ENCODE measurements at places on chromosomes 5 and 9. TPM values are rescaled to one million over a fixed set of nuclear protein-coding genes. Genes with fewer than 3 reads are reported as not detected.

Gene RPL12
- 798 TPM for total RNA-seq

Gene QRFP
- not detected for total RNA-seq

Gene PCDHGC5
- 6.2 TPM for total RNA-seq

Gene CDH12
- 38.4 TPM for total RNA-seq

GRCh38 chr5:150178262-150178661 is 11.6 kb upstream of the SLC6A7 start:
- DNase-seq = no peak

DNA sequence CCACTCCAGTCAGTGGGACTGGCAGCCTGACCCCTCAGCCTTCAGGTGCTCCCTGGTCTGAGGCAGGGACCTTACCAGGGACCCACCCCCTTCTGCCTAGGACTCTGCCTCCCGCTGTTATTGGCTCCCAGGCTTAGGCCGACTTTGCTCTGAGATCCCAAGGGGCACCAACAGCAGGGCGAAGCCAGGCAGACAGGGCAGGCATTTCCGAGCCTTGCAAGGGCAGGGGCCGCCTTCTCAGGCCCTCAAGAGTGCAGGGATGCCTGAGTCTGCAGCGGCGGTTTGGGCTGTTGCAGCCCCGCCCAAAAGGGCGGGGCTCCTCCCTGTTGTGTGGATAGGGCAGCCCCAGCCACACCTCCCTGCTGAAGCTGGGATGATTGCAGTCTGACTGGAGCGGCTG is 644.6 kb downstream of the PRR16 start:
- no peak for DNase-seq

DNA sequence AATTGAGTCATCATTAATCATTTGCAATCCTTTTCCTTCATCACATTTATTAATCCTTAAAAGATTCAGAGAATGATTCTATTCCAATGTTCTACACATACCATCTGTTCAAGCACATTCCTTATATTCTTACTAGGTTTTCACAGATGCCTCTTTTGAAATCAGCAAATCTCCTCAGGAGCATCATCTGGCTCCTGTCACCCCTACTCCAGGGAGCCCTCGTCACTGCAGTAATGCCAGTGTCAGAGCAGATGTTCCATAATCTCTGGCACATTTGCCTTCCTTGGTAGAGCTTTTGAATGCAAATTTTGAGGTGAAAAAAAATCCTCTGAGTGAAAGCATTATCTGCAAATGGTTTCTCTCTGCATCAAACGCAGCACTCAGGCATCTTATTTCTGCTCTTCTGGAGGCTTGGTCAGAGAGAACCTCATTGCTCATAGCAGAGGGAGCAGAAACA is 7.6 kb upstream of the KCNV2 start:
- DNase-seq = no peak

- DNase-seq = no peak
Observed at GRCh38 chr5:94389515-94389899, 228.9 kb downstream of the KIAA0825 start.

- DNase-seq = no peak
Observed at GRCh38 chr9:18138656-18139055, 335.3 kb upstream of the ADAMTSL1 start.

- no peak for DNase-seq
Observed at GRCh38 chr5:165152058-165152457, 1646.6 kb downstream of the MAT2B start.

DNA sequence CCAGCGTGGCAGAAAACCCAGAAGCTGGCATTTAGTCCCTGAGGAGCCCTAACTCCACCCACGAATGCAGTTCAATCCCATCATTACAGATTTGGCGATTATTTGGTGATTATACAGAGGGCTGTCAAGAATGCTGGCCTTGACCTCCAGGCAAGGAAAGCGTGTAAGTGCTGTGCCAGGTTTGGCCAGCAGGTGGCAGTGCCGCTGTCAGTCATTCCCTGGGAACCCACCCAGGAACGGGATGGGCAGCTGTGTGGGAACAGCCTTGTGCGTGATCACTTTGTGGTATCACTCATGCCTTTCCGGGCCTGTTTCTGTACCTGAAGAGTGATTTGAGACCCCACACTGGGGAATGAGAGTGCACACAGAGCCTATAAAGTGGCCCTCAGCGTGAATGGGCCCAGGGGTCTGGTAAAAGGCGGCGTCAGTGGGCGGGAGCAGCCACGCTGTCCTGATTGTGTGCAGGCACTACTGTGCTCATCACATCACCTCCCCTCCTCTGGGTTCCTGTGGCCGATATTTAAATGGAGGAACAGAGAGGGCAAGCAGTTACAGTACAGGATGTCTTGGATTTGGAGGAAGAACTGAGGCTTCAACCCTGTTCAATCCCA is 215.6 kb downstream of the ROR2 start:
- DNase-seq = peak; percentile 12

DNA sequence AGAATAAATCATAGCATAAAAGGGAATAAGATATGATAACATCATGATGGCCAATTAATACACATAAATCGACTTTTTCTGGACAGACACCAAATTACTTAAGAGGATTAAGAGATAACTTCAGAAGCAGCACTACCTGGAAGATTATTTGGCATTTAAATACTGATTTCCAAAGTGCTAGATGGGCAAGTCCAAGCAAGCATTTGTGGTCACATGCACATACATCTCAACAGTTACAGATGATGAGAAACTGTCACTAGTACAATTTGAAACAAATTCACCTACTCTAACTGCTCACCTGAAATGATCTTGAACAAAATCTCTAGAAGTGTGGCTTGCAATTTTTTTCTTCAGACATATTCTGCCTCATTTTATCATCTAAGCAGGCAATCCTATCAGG is 26.8 kb upstream of the RASGEF1C start:
- DNase-seq = no peak

GRCh38 chr9:97938081-97938644 is at the start of gene HEMGN:
Gene HEMGN, minus strand, starts transcription at chr9:97938172. Its CDS starts 36 bp downstream, at chr9:97938136.
- DNase-seq = no peak

GRCh38 chr5:157600252-157600651 is 24.7 kb upstream of the ADAM19 start:
- DNase-seq = no peak

Data from occipital lobe (tissue), 3 donors.